HT1080 (cell line): ENCODE measurements at places on chromosomes 6 and 20.

DNA sequence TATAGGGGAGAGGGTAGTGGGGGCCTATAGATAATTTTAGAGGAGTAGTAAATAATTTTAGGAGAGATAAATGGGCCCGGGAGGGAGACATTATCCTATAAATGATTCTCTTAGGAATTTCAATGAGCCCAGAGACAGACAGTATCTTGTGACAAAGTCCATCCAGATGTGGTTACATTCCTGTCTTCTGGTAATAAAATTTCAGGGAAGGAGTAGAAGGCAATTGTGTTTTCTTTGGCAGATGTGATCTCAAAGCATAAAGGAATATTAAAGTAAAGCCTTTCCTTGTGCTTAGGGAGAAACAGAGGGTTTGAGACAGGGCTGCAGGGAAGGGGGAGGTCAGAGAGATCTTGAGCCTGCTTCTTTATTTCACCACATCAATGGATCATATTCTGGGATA, 979.8 kb upstream of the GJE1 start:
- DNase-seq, result no peak

DNA sequence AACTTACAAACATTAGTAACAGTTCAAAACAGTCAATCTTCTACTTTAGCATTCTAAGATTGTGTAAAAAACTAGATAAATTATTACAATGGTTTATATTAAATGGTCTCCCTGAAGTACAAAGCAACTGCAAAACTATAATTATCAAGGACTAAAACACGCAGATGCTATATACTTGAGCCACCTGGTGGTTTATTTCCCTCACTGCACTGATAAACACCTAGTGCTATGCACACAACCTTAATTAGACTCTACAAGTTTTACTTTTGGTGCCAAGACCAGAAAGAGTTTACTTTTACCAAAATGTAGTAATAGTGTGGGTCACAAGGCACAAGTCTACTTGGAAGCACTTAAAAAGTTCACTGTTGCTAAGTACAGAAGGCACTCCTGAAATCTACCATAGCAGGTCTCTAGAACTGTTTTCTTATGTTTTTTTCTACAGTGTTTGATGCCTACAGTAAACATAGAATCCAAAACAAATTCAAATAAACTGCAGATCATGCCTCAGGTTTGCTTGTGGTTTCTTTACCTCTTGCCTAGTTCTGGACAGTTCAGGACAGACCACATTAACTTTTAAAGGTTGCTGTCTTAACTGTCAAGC, 49.2 kb downstream of the GMDS start:
- peak; percentile 25 for DNase-seq

GRCh38 chr20:4235512-4236043, 220.2 kb upstream of the RNF24 start:
- DNase-seq, result no peak

- no peak for DNase-seq
Measured at GRCh38 chr6:162873537-162873936, 145.8 kb downstream of the PACRG start.

DNA sequence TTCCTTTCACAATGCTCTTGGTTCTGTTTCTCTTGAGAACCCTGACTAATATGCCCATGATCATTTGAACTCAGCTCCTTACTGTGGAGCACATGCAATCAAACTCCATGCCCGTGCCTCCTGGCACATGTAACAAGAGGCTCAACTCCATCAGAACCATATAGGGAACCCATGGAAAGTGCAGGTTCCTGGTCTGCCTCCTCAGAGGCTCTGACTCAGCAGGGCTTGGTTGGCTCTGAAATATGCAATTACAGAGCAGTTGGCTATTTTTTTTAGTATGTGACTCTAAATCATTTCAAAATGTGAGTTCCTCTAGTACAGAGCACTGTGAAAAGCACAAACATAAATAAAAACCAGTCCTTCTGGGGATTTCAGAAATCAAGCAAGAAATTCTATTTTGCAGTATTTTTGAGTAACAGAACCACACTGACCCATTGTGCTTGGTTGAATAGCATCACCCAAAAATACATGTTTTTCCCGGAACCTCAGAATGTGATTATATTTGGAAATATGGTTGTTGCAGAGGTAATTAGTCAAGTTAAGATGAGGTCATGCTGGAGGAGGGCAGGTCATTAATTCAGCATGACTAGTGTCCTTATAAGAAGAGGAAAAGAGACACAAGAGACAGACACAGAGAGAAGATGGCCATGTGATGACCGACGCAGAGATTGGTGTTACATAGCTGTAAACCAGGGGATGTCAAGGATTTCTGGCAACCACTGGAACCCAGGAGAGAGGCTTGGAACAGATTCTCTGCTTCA, 13.2 kb upstream of the MAP3K4 start:
- DNase-seq, result peak; percentile 5

DNA sequence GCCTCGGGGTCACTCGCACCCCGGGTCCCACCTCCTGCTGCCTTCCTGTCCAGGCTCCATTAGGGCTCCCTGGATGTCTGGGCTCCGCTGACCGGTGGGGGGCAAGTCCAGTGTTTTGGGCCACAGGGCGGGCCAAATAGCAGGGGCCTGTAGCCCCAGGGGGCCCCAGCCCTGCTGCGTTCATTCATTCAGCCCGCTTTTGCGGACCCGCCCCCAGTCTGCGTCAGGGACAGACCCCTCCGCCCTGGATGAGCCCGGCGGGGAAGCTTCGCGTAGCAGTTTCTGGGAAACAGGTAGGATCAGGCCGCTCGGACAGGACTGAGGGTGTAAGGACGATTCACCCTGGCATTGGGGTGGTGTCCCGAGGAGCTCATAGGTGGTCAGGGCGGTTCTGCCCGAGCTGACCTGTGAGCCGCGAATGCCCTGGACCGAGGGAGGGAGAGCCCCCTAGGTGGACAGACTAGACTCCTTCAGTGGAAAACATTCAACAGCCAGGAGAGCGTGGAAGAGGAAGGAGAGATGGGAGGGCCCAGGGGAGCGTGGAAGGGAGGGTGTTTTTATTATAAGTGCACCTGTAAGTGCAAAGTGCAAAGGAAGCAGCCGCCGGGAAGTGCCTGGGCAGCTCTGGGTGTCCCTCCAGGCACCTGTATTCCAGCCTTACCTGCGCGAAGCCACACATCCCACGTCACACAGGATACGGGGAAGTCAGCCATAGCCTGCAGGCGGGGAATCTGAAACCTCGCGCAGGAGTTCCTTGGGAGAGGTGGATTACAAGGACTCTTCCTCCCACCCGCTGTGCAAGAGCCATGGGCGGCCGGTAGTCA, 662 bp downstream of the ENTPD6 start:
- DNase-seq, result peak; percentile 34

DNA sequence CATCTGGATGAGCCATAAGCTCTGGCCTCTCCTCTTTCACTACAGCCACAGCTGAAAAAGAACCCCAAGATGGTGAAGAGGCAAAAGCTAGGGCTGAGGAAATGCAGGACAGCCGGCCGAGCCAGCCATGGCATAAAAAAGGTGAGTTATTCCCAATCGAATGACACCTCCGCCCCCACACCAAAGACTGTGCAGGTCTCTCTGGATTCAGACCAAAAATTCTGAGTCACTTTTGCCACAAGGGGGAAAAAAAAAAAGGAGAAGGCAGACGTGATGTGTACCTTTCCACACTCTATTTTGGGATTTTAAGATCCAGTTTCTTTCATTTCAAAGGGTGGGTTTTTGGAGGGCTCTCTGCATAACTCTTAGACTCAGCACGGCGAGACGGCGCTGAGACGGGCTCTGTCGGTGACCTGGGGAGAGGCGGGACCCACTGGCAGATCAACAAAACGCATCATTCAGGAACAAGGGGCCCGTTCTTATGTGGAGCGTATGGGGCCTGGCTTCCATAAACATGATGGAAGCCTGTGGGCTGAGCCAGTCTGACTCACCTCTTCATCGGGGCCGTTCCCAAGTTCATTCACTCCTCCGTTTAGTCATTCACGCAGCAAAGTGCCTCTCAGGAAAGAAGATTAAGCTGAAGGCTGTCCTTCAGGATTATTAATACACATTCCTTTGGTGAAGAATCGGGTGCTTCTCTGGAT, 54.8 kb downstream of the NFATC2 start:
- DNase-seq, result peak; percentile 96

DNA sequence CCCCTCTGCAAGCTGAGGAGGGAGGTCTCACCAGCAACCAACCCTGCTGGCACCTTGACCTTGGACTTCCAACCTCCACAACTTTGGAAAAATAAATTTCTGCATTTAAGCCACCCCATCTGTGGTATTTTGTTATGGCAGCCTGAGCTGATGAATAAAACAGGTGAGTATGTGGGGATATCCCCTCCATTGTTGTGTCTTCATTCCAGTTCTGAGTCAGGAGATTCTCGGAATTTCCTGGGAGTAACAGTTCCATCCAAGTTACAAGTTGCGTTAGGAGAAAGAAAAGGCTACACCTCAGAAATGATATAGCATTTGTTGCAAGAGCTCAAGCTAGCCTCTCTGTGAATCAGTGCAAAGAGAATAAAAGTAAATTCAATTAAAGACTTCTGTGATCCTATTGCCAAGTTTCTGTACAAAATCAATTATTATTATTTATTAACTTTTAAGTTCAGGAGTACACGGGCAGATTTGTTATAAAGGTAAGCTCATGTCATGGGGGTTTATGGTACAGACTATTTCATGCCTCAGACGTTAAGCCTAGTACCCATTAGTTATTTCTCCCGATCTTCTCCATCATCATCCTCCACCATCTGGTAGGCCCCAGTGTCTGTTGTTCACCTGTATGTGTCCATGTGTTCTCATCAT, 153.0 kb downstream of the NKAIN2 start:
- no peak for DNase-seq

DNA sequence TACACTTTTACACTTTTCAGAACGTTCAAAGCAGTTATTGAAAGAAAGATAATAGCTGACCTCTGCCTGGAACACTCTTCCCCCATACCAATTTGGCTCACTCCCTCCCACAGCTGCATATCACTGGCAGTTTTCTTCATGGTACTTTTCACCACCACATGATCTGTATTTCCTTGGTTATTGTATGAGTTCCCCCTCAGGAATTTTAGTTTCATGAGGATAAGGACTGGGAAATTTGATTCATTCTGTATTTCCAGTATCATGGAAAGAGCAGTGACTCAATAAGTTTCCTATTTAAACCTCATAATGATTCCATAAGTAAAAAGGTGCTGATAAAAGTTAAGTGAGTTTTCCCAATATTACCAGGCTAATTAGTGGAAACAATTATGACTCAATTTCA, 16.0 kb downstream of the HTR1B start:
- peak; percentile 67 for DNase-seq

GRCh38 chr6:41228616-41229015, 467 bp downstream of the TREML4 start:
- DNase-seq, result no peak

GRCh38 chr6:25042536-25042935, 106.8 kb upstream of the RIPOR2 start:
- no peak for DNase-seq
